Kidney (tissue), 22 donors: ENCODE measurements at places on chromosomes 5 and 9. TPM values are rescaled to one million over a fixed set of nuclear protein-coding genes. Genes with fewer than 3 reads are reported as not detected.
A peak's percentile ranks its signal among the peaks of the same experiment; 100 is the strongest.

- DNase-seq: peak; percentile 86
Measured at GRCh38 chr5:142716963-142717362, 31.1 kb upstream of the FGF1 start.

GRCh38 chr5:34833976-34834793, 4.8 kb upstream of the TTC23L start:
- DNase-seq: no peak

DNA sequence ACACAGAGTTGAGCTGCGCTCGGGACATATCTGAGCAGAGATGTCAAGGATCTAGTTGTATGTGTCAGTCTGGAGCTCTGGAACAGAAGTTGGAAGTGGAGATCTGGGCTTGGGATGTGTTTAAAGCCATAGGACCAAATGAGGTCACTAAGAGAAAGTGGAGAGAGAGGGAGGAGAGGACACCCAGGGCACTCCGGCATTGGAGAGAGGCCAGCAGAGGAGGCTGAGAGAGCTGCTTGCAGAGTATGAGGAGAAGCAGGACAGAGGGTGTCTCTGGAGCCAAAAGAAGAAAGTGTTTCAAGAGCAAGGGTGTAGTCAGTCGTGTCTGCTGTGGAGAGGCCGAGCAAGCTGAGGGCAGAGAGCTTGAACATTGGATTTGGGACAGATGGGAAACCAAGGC, 34.7 kb downstream of the ARHGEF37 start:
- DNase-seq: no peak

GRCh38 chr5:100904259-100904861, 1.3 kb upstream of the ST8SIA4 start:
- DNase-seq: peak; percentile 52

- DNase-seq: no peak
Measured at GRCh38 chr5:113063927-113064326, 87.3 kb downstream of the DCP2 start.

DNA sequence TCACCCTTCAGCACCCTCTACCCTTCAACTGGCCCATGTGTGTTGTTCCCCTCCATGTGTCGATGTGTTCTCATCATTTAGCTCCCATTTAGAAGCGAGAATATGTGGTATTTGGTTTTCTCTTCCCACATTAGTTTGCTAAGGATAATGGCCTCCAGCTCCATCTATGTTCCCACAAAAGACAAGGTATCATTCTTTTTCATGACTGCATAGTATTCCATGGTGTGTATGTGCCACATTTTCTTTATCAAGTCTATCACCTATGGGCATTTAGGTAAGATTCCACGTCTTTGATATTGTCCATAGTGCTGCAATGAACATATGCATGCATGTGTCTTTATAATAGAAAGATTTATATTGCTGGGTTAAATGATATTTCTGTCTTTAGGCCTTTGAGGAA, 325.1 kb upstream of the ADAMTS16 start:
- no peak for DNase-seq

GRCh38 chr9:2276296-2276695, 261.1 kb downstream of the SMARCA2 start:
- no peak for DNase-seq

DNA sequence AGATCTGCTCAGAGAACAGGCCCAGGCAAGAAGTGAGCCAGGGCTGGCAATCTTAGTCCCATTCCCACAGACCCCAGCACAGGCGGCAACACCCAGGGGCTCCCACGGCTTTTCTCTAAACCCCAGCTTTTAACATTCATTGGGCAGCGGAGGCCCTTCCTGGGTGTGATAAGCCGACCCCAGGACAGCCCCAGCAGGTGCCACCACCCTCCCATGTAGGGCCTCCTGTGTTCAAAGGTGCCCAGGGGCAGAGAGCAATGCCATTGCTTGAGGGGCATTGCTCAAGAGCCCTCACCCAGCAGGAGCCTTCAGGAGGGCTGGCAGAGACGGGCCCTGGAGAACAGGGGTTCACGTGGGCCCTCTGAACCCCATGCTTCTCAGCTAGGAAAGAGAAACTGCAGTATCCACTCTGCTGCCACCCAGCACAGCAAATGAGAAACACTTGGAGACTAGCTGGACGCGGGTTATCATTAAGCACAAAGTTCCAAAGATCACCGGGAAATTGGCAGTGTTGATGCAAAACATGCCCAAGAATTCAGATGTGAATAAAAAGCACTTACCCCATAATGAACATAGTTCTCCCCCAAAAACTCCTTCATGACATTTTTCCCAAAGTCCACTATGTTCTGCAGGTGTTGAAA, 13.9 kb downstream of the IPPK start:
- no peak for DNase-seq

DNA sequence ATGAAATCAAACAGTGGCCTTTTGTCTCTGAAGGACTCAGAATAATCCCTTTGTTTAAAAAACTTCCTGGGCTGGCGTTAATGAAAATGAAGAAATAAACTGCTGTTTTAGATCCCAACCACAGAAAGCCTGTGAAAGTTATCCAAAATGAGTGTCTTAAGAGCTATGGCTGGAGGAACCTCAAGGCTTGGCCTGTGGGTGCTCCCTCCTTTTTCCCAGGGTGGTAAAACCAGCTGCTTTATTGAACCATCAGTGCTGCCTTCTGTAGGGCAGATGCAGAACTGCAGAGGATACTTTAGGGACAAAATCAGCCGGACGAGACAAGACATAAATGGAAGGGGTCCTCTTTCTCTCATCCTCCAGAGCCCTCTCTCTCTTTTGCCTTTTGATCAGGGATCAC, 100.9 kb downstream of the SMARCA2 start:
- DNase-seq: no peak

DNA sequence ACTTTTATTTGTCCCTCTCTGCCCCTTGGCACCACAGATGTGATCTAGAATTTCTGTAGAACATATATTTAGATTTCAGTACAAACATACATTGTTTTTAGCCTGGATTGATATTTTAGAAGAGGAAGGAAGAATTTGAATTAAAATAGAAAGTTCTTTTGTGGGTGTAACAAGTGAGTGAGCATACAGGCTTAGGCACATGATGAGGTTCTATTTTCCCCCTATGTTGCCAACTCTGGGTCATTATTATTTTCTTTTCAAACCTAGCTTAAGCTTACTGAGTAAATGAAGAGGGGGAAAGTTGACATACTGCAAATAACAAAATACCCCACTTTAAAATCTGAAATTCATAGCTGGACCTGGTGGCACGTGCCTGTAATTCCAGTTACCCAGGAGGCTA, 102.9 kb downstream of the GCNT1 start:
- DNase-seq: no peak

DNA sequence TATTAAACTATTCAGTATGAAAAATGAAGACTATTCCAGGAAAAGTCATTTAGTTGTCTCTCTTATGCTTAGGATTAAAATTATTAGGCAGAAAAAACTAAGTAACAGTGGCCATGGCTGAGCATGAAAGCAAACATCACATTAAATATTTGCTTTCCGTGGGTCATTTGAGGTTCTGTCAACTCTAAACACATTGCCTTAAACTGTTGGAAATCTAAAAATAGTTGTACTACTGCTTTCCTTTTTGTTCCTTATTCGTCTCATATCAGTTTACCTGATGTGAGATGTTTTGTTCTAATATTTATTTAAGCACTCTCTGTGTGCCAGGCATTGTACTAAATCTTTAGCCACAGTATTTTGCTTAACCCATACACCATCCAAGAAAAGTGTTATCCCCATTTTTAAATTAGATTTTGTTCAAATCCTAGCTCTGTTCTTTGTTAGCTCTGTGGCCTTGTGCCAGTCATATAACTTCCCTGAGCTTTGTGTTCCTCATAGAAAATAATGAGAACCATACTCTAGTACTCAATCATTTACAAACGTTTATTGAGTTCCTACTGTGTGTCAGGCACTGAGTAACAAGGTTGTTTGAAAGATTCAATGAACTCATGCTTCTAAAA, 18.7 kb upstream of the ZNF608 start:
- no peak for DNase-seq

GRCh38 chr9:14730461-14730898, 7.9 kb upstream of the CER1 start:
- DNase-seq: no peak

GRCh38 chr5:125813221-125813974, 609.8 kb upstream of the GRAMD2B start:
- peak; percentile 32 for DNase-seq

DNA sequence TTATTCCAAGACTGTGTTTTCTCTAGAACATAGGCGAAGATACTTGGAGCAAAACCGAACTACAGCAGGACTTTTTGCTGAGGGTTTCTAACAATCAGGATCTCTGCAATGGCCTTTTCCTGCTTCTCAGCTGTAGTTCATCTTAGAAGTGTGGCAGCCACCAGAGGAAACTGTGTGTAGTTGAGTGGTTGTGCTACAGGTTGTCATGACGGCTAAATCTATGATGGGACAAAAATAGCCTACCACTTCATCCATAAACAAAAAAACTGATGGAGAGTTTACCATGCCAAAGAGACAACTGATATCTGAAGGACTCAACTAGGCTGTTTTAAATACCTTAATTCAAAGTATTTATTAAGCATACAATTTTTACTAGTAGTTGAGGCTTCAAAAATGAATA, 28.2 kb upstream of the DMAC1 start:
- DNase-seq: no peak

DNA sequence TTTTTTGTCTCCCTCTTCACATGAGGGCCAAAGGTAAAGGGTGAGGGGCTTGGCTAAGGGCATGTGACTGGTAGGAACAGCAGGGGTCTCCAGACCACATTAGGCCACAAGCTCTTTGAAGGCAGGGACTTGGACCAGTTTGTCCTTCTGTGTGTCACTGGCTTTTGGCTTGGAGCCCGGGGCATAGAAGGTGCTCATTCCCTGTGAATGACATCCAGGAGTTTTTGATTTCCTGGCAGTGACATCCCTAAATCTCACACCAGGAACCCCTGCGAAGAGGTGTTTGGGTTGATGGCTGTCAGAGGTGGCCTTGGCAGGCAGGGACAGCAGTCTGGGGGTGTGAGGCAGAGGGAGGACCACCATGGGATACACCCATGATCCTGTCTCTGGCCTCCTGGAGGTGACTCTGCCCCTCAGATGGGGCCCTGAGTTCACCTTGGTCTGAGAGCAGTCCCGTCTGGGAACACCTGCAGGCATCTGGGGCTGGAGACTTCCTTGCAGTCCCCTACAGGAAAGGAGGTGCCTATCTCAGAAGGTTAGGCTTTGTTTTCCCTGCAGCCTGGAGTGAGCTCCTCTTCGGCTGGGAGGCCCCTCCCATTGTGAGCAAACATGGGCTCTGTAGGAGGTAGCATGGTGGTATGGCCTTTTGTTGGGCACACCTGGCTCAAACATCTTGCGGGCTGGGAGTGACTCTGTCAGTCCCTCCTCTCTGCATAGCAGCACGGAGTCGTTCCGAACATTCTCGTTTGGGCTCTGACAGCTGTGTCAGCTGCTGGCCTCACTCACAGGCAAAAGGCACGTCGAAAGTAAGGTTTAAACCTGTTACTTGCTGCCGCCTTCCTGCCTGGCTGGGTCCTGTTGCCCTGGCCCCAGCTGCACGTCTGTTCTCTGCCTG, 38.6 kb upstream of the PITX1 start:
- DNase-seq: no peak

GRCh38 chr5:123099514-123100151, 10.6 kb downstream of the PRDM6 start:
- peak; percentile 59 for DNase-seq

- peak; percentile 59 for DNase-seq
Measured at GRCh38 chr9:109328978-109329637, 8.2 kb upstream of the EPB41L4B start.

- DNase-seq: no peak
Measured at GRCh38 chr9:29556746-29557145, 1983.5 kb upstream of the C9orf72 start.

GRCh38 chr9:89493671-89494070, 4.2 kb downstream of the SEMA4D start:
- DNase-seq: no peak

Gene PCDHA7
- 0.62 TPM for polyA plus RNA-seq

Gene EPB41L4B
- polyA plus RNA-seq: 7.7 TPM

Gene CAMK4
- polyA plus RNA-seq: 0.37 TPM

Gene OBP2B
- polyA plus RNA-seq: not detected

Gene SPATA31E1
- polyA plus RNA-seq: not detected

Gene LPAR1
- 2.9 TPM for polyA plus RNA-seq

Gene ZNF354B
- polyA plus RNA-seq: 6.4 TPM

Gene TAF7
- 71.3 TPM for polyA plus RNA-seq
